ENCODE measurements at places on chromosomes 2 and 18.

DNA sequence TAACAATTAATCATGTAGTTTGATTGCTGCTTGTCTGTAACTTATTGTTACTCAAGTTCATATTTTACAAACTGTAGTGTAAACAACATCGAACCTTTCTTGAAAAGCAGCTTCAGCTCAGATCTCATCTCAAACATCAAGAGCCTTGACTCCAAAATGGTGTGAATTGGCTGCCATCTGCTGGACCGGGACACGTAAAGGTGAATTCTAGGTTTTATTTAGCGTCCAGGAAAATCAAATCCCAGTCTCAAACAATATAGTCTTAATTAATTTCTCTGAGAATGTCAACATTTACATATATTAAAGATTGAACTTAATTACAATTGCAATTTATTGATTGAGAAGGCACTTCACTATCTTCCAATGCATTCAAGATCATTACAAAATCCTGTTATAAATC lies 453.0 kb downstream of the GALR1 start:
- DNase-seq: no peak

- no peak for DNase-seq
Observed at GRCh38 chr2:74418312-74418711, 3.1 kb downstream of the C2orf81 start.

- DNase-seq: no peak
Observed at GRCh38 chr18:9210966-9211365, 74.4 kb downstream of the ANKRD12 start.

- DNase-seq: no peak
Observed at GRCh38 chr18:55927831-55928230, 339.8 kb upstream of the TCF4 start.

DNA sequence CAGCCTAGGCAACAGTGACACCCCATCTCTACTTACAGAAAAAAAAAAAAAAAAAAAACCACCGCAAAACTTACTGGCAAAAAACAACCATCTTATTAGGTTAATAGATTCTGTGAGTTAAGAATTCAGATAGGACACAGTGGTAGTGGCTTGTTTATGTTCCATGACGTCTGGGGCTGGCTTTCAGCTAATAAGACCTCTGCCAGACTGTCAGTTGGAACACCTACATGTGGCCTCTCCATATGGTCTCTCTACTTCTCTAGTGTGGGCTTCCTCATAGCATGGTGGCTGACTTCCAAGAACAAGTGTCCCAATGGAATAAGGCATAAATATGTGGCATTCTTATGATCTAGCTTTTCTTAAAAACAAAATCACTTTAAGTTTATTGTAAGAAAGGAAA lies 94.0 kb upstream of the OTX1 start:
- DNase-seq: no peak

DNA sequence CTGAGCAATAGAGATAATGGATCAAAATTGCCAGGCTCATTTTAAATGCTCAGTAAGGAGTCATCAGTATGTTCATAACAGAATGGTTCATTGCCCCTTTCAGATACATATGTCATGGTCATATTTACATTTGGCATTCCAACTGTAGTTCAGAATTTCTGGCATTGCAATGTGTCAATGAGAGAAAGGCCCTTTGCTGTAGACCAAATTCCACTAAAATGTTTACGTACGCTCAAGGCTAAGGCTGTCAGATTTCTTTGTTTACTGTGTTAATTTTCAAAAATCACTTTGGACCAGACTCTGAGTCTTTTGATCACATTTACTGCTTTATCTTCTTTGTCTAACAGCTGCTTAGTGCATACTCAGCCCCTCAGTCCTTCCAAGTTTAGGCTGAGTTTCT lies 213.5 kb downstream of the PIK3C3 start:
- DNase-seq: no peak
